Activated CD4-positive, CD25-positive, alpha-beta regulatory T cell (primary cell): ENCODE measurements at places on chromosomes 3 and 15.

- DNase-seq, result no peak
Observed at GRCh38 chr3:39907981-39908380, 98.6 kb downstream of the MYRIP start.

GRCh38 chr3:141412087-141412935 is 44.0 kb downstream of the ZBTB38 start:
- DNase-seq, result peak; percentile 17

DNA sequence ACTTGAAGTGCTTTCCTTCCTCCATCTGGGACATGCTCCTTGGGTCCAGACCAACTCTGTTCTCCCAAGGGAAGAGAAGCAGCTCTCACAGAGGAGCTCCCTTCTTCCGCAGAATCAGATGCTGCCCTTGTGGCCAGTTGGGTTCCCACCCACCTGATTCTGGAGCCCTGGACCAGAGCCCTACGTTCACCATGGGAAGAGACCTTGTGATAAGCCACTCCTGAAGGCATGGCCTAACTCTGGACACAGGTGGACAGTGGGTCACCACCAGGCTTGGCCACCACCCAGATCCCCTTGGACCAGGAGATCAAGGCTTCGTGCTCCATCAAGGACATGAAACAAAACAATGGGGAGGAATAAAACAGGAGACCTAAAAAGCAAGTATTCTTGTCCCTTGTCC is 172.2 kb downstream of the RPLP1 start:
- DNase-seq, result no peak

GRCh38 chr3:183487016-183487415 is 58.6 kb upstream of the MCF2L2 start:
- no peak for DNase-seq

DNA sequence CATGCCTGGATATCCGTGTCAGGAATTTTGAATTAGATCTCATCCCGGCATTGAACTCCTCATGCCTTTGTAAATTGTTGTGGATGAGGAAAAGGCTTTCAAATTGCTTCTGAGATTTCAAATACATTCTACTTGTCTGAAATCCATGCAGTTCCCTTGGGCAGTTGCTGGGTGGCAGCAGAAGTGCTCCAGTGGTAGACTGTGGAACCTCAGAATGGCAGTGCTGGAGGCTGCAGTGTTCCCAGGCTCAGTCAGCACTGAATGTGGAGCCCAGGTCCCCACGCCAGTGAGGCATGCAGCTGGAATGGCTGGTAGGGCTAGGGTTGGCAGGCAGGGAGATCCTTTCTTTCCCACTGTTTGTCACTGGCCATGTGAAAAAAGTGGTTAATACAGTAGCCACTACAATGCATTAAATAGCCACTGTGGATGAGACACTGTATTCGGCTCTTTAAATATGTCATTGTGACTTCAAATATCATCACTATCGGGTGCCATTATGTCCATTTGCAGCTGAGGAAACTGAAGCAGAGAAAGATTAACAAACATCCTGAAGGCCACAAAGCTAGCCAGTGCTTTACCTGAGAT is 98.6 kb downstream of the TPRG1 start:
- DNase-seq, result no peak

GRCh38 chr15:64915518-64916227 is 4.0 kb downstream of the ANKDD1A start:
- no peak for DNase-seq
